ENCODE measurements at places on chromosomes 12 and 14.

DNA sequence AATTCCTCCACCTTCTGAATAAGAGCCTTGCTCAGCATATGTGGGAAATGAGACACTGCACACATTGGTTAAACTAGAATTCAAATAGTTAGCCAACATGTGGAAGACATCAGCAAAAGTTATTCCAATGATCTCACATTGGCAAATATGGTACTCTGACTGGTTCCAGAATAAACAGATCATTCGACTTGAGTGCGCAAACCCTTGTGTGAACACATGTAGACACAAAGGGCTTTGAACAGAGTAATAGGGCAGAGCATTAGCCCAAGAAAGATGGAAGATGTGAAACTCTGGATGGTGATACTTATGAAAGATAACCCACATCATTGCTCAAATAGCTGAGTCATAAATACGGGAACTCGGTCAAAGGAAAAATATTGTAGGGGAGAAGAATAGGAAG lies 1133.4 kb upstream of the SEL1L start:
- peak; percentile 83 for DNase-seq

- DNase-seq, result no peak
These were observed 5.5 kb upstream of the OAS1 start for GRCh38 chr12:112901271-112901670.

- DNase-seq, result no peak
These were observed 13.8 kb downstream of the TAOK3 start for GRCh38 chr12:118358612-118359540.

DNA sequence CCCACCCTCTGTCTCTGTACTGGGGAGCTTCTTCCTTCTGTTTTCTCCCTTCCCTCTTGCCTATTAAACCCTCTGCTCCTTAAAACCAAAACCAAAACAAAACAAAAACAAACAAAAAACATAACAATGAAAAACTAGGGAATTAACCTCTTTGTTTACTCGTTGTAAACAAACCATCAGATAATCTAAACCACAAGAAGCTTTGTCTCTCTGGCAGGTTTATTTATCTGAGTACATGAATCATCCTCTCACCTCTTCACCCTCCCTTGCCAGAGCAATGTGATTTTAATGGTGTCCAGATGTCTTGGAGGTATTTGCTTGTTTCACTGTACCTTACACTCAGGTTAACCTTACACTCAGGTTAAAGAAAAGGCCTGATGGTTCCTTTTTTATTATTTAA lies 66.1 kb downstream of the DYRK2 start:
- DNase-seq, result no peak

DNA sequence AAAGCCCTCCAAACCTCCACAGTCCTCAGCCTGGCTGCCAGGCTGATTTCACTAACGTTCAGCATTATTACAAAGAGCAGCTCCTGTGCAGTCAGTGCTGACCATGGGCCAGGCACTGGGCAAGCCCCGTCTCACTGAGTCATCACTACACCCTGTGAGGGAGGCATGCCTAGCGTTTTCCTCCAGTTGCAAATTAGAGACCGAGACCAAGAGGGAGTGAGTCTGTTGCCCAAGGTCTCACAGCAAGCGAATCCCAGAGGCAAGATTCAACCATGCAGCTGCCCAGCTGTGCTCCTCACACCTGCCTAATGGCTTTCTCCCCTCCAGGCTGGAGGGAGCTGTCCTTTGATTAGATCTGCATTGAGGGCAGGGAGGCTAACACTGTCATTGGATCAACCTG lies 229.3 kb upstream of the LHX5 start:
- peak; percentile 17 for DNase-seq

DNA sequence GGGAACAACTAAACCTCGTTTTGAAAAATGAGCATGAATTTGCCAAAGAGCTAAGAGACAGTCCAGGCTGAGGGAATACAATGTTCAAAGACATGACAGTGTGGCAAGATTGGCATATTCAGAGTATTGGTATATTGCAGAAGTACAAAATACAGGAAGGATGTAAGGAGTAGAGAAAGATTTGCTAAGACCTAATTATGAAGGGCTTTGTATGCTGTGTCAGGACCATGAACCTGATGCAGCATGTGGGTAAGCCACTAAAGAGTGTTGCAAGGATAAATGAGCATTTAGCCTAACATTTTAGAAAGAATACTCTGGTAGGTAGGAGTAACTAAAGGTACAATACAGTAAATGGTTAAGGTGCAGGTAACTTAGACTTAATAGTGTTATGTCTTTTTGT lies 65.1 kb downstream of the KTN1 start:
- DNase-seq, result no peak

DNA sequence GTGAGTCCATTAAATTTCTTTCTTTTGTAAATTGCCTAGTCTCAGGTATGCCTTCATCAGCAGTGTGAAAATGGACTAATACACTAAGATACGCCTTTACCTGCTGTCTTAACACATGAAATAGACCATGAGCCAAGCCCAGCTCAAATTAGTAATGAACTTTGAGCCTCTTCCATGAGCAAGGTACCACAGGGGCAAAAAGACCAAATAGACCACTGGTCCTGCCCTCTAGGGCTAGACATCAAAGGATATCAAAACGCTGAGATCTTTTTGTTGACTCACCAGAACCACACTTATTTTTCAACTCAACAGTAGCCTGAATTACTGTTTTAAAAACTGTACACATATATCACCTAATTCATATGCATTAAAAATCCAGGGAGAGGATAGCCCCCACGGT lies 137.5 kb upstream of the NOS1 start:
- DNase-seq, result no peak

GRCh38 chr12:9198012-9198411 lies 10.2 kb downstream of the PZP start:
- DNase-seq, result no peak

- no peak for DNase-seq
These were observed 84.6 kb downstream of the PTPRR start for GRCh38 chr12:70835948-70836347.

- DNase-seq, result no peak
These were observed 7.7 kb upstream of the PLEKHG7 start for GRCh38 chr12:92695056-92695455.

DNA sequence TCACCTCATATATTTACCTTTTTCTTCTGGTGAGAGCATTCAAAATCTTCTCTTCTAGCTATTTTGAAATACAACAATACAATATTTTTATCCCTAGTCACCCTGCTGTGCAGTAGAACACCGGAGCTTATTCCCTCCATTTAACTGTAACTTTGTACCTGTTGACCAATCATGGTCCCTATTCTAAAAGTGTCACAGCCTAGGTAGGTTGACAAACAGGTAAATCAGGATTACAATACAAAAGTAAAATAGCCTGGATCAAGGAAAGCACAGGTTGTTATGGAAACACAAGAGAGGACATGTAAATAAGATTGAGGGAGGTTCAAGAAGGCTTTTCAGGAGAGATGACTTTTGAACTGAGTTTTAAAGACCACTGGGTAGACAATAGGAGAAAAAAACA lies 670.9 kb downstream of the DIO2 start:
- no peak for DNase-seq

- no peak for DNase-seq
These were observed 9.9 kb upstream of the SRSF9 start for GRCh38 chr12:120479458-120479857.

- peak; percentile 92 for DNase-seq
These were observed 1.7 kb downstream of the MGST1 start for GRCh38 chr12:16349131-16349460.

- no peak for DNase-seq
These were observed 36.4 kb upstream of the FICD start for GRCh38 chr12:108478611-108479206.

DNA sequence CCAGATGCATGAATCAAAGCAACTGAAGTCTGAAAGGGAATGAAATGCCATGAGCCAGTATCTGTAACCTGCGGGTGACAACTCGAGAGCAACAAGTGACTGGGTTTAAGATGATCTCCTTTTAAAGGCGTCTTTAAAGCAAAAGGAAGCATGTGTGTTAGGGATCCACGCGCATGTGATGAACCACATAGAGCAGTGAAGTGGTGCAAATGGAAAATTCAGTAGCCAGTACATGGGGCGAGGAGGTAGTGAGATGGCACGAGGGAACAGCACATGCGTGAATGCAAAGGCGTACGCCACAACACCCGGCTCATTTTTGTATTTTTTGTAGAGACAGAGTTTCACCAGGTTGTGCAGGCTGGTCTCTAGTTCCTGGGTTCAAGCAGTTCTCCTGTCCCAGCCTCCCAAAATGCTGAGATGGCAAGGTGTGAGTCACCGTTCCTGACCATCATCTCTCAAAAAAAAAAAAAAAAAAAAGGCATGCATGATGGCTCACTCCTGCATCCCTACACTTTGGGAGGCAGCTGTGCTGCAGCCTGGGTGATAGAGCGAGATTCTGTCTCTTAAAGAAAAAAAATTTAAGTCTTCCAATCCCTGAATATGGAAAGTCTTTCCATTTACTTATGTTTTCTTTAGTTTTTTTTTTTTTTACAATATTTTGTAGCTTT lies 24.6 kb upstream of the BCL7A start:
- DNase-seq, result peak; percentile 35

DNA sequence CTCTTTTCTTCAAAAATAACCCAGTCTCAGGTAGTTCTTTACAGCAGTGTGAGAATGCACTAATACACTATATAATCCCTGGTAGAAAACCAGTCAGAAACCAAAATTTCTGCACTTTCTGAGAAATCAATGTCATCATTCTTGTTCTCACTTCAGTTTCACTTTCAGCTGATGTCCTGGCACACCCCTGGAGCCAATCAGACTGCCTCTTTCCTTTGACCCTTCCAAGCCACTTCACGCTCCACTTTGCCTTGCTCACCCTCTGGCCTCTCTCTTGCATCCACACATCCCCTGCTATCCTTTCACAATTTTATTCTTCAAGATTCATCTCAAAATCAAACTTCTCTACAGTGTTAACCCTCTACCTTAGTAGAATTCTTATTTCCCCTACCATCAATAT lies 181.1 kb downstream of the ASCL1 start:
- DNase-seq, result no peak

- DNase-seq, result peak; percentile 42
These were observed 69.2 kb downstream of the RASSF3 start for GRCh38 chr12:64679487-64680001.

GRCh38 chr12:83920821-83921547 lies 991.6 kb downstream of the SLC6A15 start:
- no peak for DNase-seq

DNA sequence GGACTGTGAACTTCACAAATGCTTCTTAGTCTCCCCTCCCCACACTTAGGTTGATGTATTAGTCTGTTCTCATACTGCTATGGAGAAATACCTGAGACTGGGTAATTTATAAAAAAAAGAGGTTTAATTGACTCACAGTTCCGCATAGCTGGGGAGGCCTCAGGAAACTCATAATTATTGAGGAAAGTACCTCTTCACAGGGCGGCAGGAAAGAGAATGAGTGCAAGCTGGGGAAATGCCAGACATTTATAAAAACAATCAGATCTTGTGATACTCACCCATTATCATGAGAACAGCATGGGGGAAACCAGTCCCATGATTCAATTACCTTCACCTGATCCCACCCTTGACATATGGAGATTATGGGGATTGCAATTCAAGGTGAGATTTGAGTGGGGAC lies 178.8 kb downstream of the SLC38A4 start:
- no peak for DNase-seq

- no peak for DNase-seq
These were observed 33.4 kb downstream of the POLE start for GRCh38 chr12:132653567-132654290.

DNA sequence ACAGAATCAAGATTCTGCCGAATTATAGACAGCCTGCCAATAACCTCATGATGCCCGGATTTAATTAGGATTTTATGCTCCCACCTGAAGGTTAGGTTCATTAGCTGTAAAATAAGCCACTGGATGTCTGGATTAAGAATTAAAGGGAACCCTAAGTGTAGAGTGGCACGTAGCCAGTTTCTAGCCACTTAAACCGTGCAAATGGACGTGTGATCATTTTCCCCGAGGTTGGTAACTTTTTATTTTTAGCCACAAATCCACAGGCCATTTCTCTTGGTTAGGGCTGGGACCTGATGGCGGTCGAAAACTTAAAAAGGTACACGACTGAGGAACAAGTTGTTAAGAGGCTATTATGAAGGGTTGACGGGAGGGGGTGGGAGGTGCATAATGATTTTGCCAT lies 127.3 kb upstream of the TMPO start:
- no peak for DNase-seq

GRCh38 chr14:104393898-104394381 lies 185.6 kb upstream of the C14orf180 start:
- no peak for DNase-seq

DNA sequence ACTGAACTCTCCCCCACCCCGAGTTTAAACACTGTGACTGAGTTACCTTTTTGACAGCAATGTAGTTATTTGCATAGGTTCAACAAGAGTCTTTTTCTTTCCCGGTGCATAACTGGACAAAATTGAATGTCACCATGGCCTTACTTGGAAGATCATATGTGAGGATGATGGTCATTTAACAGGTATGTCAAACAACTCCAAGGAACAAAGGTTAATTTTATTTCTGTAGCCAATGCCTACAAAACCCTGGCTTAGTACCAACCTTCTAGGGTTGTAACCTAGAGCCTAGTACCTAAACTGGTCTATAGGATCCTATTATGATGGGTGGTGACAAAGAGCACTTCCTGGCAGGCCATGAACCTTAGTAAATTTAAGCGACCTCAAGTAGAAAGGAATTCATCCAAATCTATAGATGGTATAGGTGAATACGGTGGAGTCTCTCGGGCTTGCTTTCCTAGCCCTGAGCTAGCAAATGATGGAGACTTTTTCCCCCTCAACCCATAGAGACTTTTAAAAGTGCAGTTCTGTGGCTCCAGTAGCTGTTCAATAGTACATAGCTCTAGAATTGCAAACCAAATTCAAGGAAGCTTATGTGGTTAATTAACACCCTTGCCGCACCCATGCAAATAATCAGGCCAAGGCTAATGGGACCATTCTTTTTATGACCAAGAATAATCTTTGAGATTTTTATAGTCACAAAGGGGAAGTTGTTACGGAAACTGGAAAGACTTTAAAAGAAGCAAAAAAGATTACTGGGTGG lies 89.0 kb downstream of the SLC38A1 start:
- no peak for DNase-seq

DNA sequence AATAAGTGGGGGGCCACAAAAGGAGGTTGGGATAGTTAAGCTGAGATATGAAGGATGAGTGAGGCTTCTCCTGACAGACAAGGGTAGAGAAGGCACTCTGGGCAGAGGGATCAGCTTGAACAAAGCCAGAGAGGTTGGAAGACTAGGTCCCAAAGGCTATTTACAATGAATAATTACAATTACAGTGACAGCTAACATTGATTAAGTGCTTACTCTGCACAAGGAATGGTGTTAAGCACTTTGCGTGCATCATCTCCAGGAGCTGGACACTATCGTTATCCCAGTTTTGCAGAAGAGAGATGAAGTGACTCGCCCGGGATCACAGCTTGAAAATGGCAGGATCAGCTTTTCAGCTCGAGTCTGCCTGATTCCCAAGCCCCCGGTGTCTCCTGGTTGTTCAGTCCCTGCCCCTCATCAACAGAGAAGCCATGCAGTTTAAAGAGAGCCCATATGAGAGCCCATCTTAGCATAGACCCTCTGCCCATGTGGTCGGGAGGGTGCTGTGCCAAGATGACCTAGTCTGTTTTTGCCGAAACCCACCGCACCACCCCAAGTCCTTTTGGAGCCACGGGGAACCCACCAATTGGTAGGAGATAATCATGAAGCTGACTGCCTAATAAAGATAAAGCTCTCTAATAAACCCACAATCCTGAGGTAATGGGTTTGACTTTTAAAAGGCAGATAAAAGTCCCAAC lies 89.9 kb upstream of the HSPB8 start:
- no peak for DNase-seq
